ENCODE measurements at places on chromosomes 2 and 18.
A peak's percentile ranks its signal among the peaks of the same experiment; 100 is the strongest.

DNA sequence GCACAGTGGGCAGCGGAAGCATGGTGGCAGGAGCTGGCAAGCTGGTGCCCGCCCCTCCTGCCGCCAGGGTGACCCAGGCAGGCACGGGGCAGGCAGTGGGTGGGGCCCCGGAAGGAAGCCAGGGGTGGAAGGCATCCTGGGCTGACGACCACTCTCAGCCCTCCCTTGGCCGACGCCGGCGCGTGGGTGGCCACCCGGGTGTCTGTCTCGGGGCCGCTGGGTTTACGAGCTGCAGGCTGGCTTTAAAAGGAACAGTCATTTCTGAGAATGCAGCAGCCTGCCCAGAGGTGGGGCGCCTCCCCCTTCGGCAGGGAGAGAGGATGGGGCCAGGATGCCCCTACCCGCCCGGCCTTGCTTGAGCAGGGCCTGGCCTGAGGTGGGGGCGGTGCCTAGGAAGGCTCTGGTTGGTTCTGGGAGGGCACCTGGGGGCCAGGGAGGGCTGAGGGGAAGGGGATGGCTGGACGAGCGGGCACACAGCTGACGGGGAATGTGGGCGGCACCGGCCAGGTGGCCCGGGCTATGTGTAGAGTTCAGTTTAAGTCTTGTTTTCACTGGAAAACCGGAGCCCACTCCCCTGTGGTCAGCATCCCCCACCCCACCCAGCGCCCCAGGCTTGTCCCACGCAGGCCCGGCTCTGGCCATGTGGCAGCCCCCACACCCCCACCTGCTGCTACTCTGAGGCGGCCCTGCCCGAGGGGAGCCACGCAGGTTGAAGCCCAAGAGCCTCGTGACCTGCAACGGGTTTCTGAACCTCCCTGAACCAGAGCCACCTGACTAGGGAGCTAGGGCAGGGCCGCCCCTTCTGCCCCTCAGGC, 6.3 kb downstream of the BOK start:
- no peak for DNase-seq

- DNase-seq, result no peak
These were observed 344.9 kb downstream of the RBM43 start for GRCh38 chr2:150916467-150917396.

GRCh38 chr2:140122001-140122400, 1341.8 kb upstream of the NXPH2 start:
- no peak for DNase-seq

DNA sequence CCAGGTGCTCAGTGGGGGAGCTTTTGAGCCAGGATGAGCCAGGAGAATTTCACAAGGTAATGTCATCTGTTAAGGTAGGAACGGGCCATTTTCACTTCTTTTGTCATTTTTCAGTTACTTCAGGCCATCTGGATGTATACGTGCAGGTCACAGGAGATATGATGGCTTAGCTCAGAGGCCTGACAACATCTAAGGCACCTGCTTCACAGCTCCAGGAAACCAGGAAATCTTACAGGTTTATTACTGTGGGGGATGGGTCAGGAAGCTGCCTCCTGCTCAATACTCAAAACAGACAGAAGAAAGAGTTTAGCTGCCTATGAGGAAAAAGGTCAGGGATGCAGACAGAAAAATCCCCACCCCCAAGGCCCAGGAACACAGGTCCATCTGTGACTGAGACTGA, 364.3 kb upstream of the LRP1B start:
- no peak for DNase-seq

GRCh38 chr2:188983427-188984064, 9.4 kb downstream of the COL3A1 start:
- no peak for DNase-seq

GRCh38 chr2:210159059-210159458, 12.2 kb downstream of the KANSL1L start:
- no peak for DNase-seq

DNA sequence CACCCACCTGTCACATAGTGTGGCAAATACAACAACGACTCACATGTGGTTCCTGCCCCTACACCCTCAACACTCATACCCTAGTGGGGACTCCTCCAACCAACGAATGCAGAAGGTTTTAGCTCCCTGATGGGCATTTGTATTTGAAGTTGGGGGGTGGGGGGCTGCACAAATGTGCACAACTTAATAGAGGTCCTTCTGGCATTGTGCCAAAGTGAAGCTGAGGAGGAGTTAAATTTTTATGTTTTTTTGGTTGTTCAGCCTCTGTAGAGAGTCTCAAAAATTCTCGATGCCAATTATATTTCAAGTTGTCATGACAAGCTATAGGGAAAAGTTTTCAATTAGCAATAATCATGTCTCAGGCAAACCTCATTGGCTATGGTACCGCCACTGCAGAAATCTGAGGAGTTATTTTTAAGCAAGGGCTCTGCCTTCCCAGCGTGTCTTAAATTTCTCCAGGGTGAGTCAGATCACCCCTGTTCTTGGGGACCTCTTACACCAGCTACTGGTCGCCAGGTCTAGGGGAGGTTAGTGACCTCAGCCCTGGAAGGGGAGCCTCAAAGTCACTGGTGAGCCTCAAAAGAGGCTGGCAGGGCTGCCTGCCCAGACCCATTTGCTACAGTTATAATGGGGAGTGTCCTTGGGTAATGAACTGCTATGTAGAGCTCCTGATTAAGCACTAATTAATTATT, 102.7 kb upstream of the TAF1B start:
- no peak for DNase-seq

- DNase-seq, result no peak
These were observed 17.8 kb downstream of the NLRC4 start for GRCh38 chr2:32246911-32247310.

DNA sequence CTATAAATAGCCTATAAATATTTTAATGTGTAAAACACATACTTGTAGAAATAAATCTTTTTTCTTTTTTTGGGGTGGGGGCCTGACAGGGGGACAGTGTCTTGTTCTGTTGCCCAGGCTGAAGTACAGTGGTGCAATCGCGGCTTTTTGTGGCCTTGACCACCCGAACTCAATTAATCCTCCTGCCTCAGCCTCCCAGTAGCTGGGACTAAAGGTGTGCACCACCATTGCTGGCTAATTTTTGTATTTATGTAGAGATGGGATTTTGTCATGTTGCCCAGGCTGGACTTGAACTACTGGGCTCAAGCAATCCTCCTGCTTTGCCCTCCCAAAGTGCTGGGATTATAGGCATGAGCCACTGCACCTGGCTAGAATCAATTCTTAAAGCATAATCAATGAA, 37.6 kb downstream of the NPC1 start:
- no peak for DNase-seq

DNA sequence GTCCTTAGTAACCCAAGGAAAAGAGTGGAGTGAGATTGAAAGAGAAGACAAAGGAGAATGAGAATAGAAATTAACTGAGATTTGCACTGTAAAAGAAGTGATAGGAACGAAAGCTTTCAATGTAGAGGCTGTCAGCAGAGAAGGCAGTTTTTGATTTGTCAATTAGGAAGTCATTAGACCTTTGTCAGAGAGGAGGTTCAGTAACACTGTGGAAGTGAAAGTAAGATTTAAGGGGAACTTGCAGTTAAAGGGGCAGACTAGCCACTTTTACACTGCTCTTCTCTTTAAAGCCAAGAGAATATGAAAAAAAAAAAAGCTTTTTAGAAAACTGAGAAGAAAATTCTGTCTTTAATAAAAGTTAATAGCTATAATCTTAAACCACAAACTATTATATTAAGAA, 11.5 kb upstream of the KYNU start:
- DNase-seq, result no peak

- DNase-seq, result no peak
These were observed 977.4 kb downstream of the TMEM182 start for GRCh38 chr2:103739186-103739585.

DNA sequence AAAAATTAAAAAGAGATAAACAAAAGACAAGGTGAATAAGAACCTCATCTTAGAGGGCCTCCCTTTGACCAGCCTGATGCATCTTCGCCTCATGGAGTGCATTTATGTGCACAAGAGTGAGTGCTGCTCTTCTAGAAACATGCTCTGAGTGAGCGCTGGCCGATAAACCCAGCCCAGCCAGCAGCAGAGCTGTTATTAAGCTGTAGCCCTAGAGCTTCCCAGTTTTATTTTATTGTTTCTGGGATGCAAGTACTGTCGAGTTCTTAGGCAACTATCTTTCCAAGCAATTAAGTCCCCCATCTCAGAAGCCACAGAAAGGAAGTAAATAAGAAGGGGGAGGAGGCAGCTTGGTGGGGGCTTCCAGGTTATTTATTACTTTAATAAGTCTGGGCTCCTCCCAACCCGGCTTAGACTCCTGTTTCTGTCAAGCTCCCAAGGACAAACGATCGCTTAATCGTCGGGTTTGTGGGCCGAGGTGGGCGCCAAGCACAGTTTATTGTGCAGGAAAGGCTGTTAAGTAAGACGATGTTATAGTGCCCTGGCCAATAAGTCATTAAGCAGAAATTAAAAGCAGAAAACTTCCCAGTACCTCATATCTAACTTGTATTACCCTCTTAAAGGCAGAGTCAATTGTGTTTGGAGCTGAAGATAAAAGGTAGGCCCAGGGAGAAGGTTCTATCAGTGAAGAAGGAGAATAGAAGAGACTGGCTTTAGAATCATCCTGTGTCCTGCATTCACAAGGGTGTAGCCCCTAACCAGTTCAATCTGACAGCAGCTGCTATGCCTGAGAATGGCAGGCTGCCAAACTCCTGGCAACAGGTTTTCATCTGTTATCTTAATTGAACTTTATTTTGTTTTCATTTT, 176.3 kb downstream of the PIK3C3 start:
- DNase-seq, result no peak

GRCh38 chr18:58668211-58668610, 3.1 kb upstream of the MALT1 start:
- no peak for DNase-seq

DNA sequence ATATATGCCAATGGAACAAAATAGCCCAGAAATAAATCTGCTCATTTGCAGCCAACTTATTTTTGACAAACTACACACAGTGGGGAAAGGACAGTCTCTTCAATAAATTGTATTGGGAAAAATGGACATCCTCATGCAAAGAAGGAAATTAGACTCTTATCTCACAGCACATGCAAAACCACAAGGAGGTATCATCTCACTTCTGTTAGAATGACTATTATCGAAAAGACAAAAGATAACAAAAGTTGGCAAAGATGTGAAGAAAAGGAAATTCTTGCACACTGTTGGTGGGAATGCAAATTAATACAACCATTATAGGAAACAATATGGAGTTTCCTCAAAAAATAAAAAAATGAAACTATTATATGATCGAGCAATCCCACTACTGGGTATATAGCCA, 16.3 kb upstream of the WDR75 start:
- DNase-seq, result no peak

GRCh38 chr18:293536-293935, 25.7 kb upstream of the THOC1 start:
- no peak for DNase-seq

DNA sequence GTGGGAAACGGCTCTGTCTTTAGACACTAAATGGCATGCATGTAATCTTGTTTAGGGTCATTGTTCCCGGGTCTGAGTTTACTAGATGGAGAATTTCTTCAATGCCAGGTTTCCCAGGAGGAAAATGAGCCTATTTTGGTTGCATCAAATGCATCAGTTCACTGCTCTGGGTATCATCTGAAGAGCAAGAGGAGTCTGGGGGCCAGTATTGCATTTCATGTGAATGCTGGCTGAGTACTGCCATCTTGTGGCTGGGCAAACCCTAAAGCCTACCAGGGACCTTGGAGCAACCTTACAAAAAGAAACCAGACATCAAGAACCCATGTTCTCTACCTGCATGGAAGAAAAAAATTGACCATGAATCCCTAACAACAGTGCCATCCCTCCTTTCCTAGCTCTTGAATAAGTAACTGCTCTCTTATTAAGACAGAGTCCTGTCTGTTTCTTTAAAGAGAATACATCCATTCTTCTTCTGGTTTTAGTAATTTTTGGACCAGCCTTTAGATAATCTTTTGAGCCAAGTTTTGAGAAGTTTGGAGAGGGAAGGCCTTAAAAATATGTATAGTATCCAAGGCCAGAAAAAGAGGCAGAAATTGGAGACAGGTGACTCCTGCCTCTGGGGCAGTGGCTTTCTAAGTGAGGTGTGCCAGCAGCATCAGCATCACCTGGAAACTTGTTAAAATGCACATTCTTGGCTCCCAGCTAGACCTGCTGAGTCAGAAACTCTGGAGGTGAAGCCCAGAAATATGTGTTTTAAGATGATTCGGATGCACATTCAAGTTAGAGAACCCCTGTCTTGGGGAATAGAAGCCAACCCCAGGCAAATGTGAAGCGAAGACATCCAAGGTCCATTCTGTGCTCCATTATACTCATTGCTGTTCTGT, 261.0 kb upstream of the CXCR4 start:
- peak; percentile 67 for DNase-seq

DNA sequence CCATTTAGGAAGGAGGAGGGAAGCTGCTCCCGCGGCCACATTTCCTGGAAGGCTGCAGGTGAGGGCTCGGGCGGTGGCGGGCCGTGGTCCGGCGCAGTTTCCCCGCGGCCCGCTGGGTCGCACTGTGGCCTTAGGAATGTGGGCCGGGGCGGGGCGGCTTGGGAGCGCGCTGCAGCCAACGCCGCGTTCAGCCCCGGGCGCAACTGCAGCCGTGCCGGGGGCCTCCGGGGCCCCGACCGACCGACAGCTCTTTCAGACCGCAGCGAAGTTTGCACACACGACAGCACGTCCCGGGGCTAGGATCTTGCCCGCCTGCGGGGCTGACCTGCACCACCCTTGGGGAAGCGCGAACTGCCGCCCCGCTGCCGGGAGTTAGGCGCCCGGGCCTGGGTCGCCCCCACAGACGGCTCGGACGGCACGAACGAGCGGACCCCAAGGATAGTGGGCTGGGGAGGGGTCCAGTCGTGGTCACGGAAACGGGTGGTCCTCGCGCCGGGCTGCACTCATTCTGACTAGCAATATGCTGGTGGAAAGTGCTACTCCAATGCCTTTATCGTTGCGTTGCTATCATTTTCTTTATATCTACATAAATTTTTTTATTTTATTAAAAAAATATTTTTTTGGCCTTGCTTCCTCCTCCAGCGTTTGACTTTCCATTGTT, 69.9 kb upstream of the DLX2 start:
- DNase-seq, result peak; percentile 42

DNA sequence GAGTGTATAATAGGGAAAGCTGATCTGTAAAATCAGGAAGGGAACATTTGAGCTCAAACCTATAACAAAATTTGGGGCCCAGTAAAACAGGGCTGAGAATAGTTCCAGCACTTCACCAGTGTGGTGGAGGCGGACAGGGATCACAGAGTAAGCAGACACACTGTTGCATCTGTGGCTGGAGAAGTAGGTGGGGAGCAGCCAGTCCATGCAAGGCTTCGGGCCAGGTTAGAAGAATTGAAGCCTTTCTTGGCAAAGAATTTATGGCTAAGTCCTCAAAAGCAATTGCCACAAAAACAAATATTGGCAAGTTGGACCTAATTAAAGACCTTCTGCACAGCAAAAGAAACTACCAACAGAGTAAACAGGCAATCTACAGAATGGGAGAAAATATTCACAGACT, 93.8 kb upstream of the ZBTB14 start:
- no peak for DNase-seq

- DNase-seq, result no peak
These were observed 131.6 kb upstream of the OTX1 start for GRCh38 chr2:62919041-62919440.
